Fibroblast of lung (primary cell): ENCODE measurements at places on chromosomes 6 and 20.

DNA sequence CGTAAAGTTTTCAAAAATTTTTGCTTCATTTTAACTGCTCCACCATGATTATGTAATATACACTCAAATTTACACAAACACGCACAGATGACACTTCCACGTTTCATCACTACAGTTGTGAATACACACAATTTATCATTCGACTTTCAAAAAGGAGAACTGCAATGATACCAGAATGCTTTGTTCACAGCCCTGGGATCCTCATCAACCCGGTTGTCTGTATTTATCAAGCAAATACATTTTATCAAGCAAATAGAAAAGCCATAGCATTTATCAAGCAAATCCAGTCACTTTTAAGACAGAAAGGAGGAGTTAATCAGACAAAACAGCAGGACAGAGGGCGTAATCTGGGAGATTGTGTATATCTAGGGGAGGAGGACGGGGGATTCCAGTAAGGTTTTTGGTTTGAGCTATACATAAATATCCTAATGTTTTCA lies 20.3 kb upstream of the ABT1 start:
- H3K27ac ChIP-seq, result no peak overlapping the region
- DNase-seq, result no peak
- no peaks in the 10 kb centered on the region for H3K27me3 ChIP-seq
- no peaks in the 10 kb centered on the region for H3K4me1 ChIP-seq
- H3K36me3 ChIP-seq, result no peaks in the 10 kb centered on the region

GRCh38 chr6:129498950-129499842 lies 210.8 kb downstream of the ARHGAP18 start:
- H3K4me1 ChIP-seq, result peaks cover 10% of the 10 kb centered on the region
- DNase-seq, result peak; percentile 81
- H3K27me3 ChIP-seq, result no peaks in the 10 kb centered on the region
- H3K36me3 ChIP-seq, result no peaks in the 10 kb centered on the region

GRCh38 chr6:3296078-3296477 lies 37.3 kb downstream of the PSMG4 start:
- H3K4me1 ChIP-seq, result no peaks in the 10 kb centered on the region
- H3K27me3 ChIP-seq, result peaks cover 6% of the 10 kb centered on the region
- no peak for DNase-seq
- no peak overlapping the region for H3K4me3 ChIP-seq
- no peaks in the 10 kb centered on the region for H3K36me3 ChIP-seq

- no peaks in the 10 kb centered on the region for H3K4me1 ChIP-seq
- no peak overlapping the region for H3K27ac ChIP-seq
- no peaks in the 10 kb centered on the region for H3K36me3 ChIP-seq
- H3K27me3 ChIP-seq, result no peaks in the 10 kb centered on the region
- no peak for DNase-seq
These were observed 345.0 kb downstream of the DOK5 start for GRCh38 chr20:54820392-54820791.

DNA sequence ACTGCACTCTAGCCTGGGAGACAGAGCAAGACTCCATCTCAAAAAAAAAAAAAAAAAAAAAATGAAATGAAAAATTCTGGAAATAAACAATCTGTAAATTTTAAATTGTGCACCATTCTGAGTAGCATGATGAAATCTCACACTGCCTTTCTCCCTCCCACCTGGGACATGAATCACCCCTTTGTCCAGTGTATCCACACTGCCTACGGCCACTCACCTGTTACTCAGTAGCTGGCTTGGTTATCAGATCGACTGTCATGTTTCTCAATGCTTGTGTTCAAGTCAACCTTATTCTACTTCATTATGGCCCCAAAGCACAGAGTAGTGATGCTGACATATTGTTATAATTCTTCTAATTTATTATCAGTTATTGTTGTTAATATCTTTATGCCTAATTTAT lies 58.7 kb upstream of the MTHFD1L start:
- H3K36me3 ChIP-seq, result no peaks in the 10 kb centered on the region
- no peaks in the 10 kb centered on the region for H3K4me1 ChIP-seq
- H3K27me3 ChIP-seq, result no peaks in the 10 kb centered on the region
- H3K27ac ChIP-seq, result no peak overlapping the region
- no peak overlapping the region for H3K4me3 ChIP-seq

DNA sequence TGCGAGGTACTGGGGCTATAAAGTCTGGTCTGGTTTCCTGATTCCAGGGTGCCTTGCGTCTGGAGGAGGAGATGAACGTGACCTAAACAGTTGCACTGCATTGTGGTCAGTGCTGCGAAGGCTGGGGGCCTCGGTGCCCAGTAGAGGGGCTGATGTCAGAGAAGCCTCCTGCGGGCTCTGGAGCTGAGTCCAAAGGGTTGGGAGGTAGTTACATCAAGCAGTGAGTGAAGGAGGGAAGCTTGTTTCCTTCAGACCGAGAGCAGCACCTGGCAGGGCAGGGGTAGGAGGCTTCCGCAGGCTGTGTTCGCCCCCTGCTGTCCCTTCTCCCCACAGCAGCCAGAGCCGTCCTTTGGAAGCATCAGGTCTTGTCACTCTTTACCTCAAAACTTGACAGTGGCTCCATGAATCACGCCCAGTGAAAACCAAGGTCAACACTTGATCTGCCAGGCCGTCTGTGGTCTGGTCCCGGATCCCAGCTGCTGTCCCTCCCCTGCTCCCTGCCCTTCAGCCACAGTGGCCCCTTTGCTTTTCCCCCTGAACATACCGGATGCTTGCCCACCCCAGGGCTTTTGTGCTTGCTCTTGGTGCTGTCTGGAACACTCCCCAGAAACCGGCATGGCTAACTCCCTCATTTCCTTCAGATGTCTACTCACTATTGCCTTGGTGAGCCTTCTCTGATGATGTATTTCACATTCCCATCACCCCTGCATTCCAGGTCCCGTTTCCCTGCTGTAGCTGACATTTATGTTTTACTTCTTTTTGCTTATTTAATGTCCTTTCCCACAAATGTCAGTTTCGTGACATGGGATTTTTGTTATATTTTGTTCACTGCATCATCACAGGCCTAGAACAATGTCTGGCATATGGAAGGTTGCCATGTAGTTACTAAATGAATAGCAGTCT lies 7.0 kb downstream of the DYNLRB1 start:
- peaks cover 40% of the 10 kb centered on the region for H3K4me1 ChIP-seq
- peaks cover 6% of the 10 kb centered on the region for H3K36me3 ChIP-seq
- peak overlapping the region; percentile 62 for H3K27ac ChIP-seq
- no peak overlapping the region for H3K4me3 ChIP-seq
- DNase-seq, result peak; percentile 50
- H3K27me3 ChIP-seq, result no peaks in the 10 kb centered on the region

DNA sequence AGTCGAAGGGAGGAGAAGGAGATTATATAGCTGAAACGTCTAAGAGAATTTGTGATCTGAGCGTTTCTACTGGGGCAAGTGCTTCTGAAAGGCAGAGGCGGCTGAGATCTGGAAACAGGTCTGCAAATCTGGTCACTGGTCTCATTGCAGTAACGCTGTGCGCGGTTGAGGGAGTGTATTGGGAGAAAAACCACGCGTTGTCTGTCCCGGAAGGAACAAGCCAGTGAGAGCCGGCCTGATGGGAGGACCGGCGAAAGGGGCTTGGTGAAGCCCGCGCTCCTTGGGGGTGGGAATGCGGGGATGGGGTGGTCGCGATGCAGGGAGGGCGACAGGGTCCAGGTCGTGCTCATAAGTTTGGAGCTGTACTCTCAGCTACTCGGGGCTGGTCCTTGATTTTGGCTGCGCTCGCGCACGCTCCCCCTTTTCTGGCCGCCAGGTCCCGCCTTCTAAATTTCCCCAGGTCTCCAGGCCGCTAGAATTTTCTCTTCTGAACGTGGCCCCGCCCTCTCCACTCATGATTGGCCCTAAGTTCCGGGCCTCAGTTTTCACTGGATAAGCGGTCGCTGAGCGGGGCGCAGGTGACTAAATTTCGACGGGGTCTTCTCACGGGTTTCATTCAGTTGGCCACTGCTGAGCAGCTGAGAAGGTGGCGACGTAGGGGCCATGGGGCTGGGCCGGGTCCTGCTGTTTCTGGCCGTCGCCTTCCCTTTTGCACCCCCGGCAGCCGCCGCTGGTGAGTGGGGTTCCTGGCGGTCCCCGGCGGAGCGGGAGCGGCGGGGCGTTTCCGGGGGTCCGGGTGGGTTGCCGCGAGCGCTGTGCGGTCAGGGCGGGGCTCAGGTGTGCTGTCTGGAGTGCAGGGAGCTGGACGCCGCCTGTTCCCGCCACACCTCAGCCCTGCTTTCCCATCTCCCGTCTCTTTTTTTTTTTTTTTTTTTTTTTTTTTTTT lies at the start of gene MICB:
MICB (plus strand) TSS at position 615 of the 946 bp plus-strand sequence; CDS start at position 664, 49 bp downstream.
- no peaks in the 10 kb centered on the region for H3K27me3 ChIP-seq
- peak within 1 kb of the TSS; percentile 63 for H3K27ac ChIP-seq
- H3K36me3 ChIP-seq, result no peaks in the 10 kb centered on the region

GRCh38 chr6:34717466-34717865 lies 20.9 kb upstream of the ILRUN start:
- no peaks in the 10 kb centered on the region for H3K36me3 ChIP-seq
- H3K27ac ChIP-seq, result no peak overlapping the region
- H3K4me1 ChIP-seq, result no peaks in the 10 kb centered on the region
- H3K27me3 ChIP-seq, result no peaks in the 10 kb centered on the region
- no peak for DNase-seq

- H3K27ac ChIP-seq, result no peak overlapping the region
- H3K4me1 ChIP-seq, result no peaks in the 10 kb centered on the region
- no peaks in the 10 kb centered on the region for H3K36me3 ChIP-seq
- DNase-seq, result no peak
- H3K27me3 ChIP-seq, result no peaks in the 10 kb centered on the region
- H3K4me3 ChIP-seq, result no peak overlapping the region
These were observed 68.7 kb downstream of the PHACTR1 start for GRCh38 chr6:12785301-12785700.

GRCh38 chr6:25966711-25967110 lies 4.1 kb downstream of the TRIM38 start:
- peaks cover 12% of the 10 kb centered on the region for H3K36me3 ChIP-seq
- no peak overlapping the region for H3K27ac ChIP-seq
- no peak for DNase-seq

- H3K4me1 ChIP-seq, result peaks cover 17% of the 10 kb centered on the region
- no peak overlapping the region for H3K27ac ChIP-seq
- no peaks in the 10 kb centered on the region for H3K36me3 ChIP-seq
- no peaks in the 10 kb centered on the region for H3K27me3 ChIP-seq
- peak; percentile 96 for DNase-seq
These were observed 159.3 kb upstream of the MARCKS start for GRCh38 chr6:113697632-113698410.

- no peaks in the 10 kb centered on the region for H3K4me1 ChIP-seq
- no peak overlapping the region for H3K27ac ChIP-seq
- DNase-seq, result no peak
- no peak overlapping the region for H3K4me3 ChIP-seq
- no peaks in the 10 kb centered on the region for H3K27me3 ChIP-seq
- H3K36me3 ChIP-seq, result no peaks in the 10 kb centered on the region
These were observed 411.7 kb downstream of the C6orf118 start for GRCh38 chr6:164897523-164898235.

GRCh38 chr6:147506704-147507114 lies 1.8 kb upstream of the SAMD5 start:
- H3K27ac ChIP-seq, result no peak overlapping the region
- no peaks in the 10 kb centered on the region for H3K36me3 ChIP-seq
- peak overlapping the region; percentile 76 for H3K4me3 ChIP-seq
